Endothelial cell of umbilical vein (primary cell): ENCODE measurements at places on chromosomes 6 and 20.

DNA sequence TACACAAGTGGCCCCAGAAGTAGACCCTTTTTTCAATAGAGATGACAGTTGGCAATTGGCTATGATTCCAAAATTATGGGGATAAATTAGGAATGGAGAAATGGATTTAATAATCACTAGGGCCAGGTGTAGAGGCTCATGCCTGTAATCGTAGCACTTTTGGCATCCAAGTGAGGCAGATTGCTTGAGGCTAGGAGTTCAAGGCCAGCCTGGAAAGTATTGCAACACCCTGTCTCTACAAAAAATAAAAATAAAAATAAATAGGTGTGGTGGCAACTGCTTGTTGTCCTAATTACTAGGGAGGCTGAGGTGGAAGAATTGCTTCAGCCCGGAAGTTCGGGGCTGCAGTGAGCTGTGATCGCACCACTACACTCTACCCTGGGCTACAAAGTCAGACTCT, 60.0 kb downstream of the BMP2 start:
- DNase-seq: no peak

- DNase-seq: no peak
These were observed 27.1 kb downstream of the NAPB start for GRCh38 chr20:23393996-23394775.

- DNase-seq: no peak
These were observed 18.4 kb downstream of the SERPINB1 start for GRCh38 chr6:2823104-2823850.

- DNase-seq: no peak
These were observed 41.9 kb downstream of the EYA2 start for GRCh38 chr20:46936415-46937156.

DNA sequence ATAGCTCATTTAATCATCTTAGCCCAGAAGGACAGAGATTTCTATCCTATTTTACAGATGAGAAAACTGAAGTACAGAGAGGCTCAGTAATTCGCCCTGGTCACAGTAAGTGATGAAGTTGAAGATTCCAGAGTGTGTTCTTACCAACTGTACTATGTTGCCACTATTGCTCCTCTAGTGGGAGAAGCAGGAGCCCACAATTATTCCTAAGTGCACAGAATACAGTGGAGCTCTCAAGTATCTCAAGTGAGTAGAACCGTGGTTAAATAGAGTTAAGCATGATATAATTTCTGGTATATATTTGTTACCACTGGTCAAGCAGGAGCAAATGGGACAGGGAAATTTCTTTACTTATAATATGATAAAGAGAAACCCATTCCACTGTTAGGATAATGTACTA, 22.1 kb downstream of the REPS1 start:
- DNase-seq: no peak

DNA sequence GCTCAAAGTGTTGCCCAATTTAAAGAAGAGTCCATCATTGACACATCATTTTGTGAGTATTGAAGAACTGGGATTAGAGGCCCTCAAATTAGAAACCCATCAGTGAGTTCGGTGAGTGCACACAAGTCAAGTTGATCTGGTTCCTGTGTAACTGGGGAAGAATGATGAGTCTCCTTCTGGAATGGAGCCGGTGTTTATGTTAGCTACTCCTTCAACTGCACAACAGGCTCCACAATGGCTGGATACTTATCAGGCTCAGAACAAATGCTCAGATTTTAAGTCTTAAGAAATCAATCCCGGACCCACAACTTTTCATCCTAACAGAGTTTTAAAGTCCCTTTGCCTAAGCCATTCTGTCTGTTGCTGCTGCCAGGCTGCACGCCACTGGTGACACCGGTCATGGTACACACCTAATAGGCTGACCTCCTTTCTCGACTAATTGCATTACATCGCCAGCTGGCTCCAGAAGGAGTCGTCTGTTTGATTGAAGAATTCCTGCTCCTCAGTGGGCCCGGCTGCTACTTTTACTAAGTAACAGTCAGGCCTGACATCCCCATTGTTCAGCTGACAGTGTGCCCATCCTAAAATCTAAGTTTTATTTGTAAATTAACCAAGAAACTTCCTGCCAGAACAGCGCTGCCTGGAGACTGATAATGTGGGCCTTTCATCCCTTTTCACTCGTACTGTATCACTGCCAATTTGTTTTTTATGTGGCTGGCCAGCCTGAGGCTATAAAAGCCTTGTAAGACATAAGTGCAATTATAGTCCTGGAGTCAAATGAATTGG, 130.4 kb downstream of the INSM1 start:
- no peak for DNase-seq
